Pancreas (tissue), 10 donors: ENCODE measurements at places on chromosomes 3 and 15. TPM values are rescaled to one million over a fixed set of nuclear protein-coding genes. Genes with fewer than 3 reads are reported as not detected.

OIP5 gene
- polyA plus RNA-seq, result 0.30 TPM

WWTR1 gene
- polyA plus RNA-seq, result 21.6 TPM

UBP1 gene
- 16.5 TPM for polyA plus RNA-seq

IGF2BP2 gene
- 11.2 TPM for polyA plus RNA-seq

TP63 gene
- 0.02 TPM for polyA plus RNA-seq

ROBO2 gene
- polyA plus RNA-seq, result 4.3 TPM

LSG1 gene
- polyA plus RNA-seq, result 11.5 TPM

LRRC2 gene
- polyA plus RNA-seq, result 0.85 TPM
